ENCODE measurements at places on chromosomes 16 and 17.
A peak's percentile ranks its signal among the peaks of the same experiment; 100 is the strongest.

DNA sequence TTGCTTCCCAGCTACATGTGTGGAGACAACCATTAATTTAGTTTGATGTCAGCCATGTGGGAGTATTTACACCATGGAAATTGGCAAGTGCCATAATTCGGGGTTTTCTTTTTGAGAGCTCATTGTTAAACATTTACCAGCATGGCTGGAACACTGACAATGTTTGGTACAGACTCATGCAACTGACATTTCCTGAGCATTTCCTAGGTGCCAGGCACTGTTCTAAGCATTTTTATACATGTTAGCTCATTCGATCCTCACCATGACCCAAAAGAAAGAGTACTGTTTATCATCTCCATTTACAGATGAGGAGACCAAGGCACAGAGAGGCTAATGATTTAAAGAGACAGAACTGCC lies 86.9 kb downstream of the FOXL1 start:
- DNase-seq: no peak

DNA sequence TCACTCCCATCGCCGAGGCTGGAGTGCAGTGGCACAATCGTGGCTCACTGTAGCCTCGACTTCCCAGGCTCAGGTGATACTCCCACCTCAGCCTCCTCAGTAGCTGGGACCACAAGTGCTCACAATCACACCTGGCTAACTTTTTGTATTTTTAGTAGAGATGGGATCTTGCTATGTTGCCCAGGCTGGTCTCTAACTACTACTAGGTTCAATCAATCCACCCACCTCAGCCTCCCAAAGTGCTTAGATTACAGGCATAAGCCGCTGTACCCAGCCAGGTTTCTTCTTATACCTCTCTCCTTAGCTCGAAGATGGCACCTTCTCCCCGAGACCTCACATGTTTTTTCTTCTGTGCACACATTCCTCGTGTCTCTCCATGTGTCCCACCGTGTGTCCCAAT lies 3.0 kb downstream of the TSPAN10 start:
- no peak for DNase-seq

GRCh38 chr16:31714903-31715504 lies 158.6 kb upstream of the ZNF267 start:
- DNase-seq: no peak

- no peak for DNase-seq
Measured at GRCh38 chr16:10878644-10879501, 1.9 kb downstream of the CIITA start.

DNA sequence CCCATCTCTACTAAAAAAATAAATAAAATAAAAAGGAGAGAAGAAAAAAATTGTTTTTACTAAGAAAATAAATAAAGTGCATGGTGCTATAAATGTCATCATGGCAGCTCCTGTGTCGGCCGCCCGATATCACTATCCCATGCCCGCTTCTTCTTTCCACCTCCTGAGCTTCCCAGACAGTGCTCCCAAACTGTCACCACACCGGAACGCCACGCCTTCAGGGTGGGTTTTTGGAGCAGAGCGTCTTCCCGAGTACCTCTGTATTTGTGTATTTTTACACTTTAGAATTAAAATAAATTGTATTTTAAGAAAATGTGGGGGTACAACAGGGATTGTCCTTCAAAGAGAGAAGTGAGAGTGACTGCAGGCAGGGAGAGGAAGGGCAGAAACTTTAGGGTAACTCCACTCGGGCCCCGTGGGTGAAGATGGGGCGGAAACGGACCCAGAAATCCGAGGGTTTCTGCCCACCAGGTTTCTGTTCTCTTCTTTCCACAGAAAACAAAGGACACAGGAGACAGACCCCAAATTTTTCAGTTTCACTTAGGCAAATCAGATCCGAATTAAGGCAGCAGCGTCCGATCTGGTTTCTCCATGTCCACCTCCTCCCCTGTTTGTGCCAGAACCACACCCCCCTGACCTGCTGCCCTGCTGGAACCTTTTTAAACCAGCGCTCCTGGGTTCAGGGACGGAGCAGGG lies 3.6 kb upstream of the ITGAX start:
- DNase-seq: no peak

- no peak for DNase-seq
Measured at GRCh38 chr16:87844120-87844733, 25.1 kb downstream of the SLC7A5 start.

DNA sequence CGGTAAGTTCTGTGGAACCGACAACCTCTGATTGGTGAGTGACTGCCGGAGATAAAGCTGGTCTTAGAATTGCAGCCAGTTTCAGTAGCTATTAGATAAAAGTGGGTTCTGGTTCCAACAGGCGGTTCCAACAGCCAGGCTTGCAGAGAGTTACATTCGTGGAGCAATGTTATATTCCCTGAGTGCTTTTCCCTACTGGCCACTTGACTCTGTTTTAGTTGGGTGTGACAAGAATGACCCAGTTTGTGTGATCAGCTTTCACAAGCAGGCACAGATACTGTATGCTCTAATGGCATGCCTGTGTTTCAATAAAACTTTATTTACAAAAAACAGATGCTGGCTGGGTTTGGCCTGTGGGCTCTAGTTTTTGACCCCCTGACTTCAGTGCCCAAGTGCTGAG lies 196.6 kb downstream of the SNX29 start:
- no peak for DNase-seq

DNA sequence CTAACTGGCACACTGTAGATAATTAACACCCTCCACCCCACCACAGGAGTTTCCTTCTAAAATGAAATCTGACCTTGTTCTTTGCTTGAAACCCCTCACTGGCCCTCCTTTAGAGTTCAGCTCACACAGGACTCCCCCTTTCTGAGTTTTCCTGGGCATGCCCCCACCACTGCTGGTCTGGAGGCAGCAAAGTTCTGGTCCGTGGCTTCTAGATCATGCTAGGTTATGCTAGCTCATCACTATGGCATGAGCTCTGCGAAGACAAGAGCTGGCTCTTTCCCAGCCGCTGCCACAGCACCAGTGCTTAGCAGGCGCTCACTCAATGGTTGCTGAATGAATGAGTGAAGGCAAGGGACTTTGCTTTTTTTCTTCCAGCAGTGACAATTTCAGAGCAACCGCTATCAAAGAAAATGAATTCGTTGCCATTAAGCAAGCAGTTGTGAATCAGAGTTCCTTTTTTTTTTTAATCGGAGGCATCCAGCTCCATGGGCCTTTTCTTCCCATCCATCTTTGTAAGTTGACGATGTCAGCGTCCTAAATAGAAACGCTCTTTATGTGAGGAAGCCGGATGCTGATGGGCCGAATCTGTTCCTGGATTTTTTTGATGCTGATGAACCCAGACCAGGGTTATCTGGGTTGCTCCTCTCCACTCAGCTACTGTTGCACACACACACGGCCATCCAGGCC lies 80.8 kb upstream of the NOL11 start:
- no peak for DNase-seq

DNA sequence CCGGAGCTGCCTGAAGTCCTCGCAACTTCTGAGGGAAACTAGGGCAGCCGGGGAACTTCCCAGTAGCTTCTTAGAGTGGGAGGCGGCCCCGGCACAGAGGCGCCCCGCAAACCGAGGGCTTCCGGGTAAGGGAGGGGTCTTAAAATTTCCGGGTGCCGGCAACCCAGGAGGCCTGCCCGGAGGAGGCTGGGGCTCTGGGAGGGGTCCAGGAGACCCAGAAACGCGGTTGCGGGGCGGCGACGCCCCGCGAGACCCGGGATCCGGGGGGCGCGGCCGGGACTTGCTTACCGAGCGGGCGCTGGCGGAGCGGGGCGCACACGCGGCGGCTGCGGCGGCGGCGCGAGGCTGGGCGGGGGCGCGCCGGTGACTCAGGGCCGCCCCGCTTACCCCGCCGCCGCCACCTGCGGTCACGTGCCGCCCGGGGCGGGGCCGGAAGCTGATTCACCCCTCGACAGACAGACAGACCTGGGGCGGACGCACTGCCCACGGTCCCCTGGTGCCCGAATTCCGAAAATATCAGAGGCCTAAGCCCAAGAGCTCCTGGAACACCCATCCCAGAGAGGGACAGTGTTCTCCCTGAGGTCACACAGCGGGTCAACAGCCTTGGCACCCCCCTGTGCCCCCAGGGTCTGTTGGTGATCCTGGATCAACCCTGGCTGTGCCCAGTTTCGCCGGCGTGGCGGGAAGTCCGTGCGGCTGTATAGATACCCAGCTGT lies at the start of gene FAM83G:
FAM83G (minus strand) TSS at position 344 of the 716 bp plus-strand sequence. CDS start 723 bp downstream, outside the sequence.
- DNase-seq: peak; percentile 84

- DNase-seq: no peak
Measured at GRCh38 chr16:30697264-30698138, 1.5 kb upstream of the SRCAP start.

GRCh38 chr16:87552772-87553573 lies 49.3 kb upstream of the JPH3 start:
- no peak for DNase-seq

- no peak for DNase-seq
Measured at GRCh38 chr16:52471650-52472370, 75.1 kb downstream of the TOX3 start.

- DNase-seq: no peak
Measured at GRCh38 chr17:15233022-15233805, 31.9 kb downstream of the PMP22 start.

DNA sequence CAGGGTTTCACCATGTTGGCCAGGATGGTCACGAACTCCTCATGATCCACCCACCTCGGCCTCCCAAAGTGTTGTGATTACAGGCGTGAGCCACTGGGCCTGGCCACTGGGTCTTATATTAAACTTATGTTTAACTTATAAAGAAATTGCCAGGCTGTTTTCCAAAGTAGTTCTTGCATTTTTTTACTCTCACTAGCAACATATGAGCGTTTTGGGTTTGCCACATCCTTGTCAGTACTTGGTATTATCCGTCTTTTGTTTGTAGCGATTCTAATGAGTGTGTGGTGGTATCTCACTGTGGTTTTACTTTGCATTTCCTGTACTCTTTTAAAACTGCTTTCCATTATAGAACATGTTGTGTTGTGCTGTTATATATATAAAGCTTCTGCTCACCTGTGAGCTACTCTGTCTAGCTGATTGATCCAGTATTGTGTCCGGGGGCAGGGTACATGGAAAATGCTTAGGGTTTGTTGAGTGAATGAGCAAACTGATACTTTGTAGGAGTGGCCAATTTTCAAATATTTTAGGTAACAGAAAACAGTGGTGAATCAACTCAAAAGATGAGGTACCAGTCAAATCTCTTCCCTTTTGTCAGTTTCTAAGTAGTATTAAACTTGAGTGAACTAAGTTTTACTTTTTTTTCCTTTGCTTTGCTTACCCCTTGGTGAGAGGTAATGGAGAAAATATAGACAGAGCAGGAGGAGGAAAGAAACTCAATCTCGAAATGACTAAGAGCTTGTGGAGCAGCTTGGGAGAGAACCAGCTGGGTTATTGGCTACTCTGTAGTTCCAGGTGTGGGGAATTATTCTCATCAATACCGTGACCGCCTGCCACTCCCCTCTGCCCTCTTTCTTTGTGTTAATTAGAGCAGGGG lies 75.8 kb downstream of the PITPNC1 start:
- no peak for DNase-seq

GRCh38 chr16:80390046-80390445 lies 150.7 kb upstream of the DYNLRB2 start:
- no peak for DNase-seq

DNA sequence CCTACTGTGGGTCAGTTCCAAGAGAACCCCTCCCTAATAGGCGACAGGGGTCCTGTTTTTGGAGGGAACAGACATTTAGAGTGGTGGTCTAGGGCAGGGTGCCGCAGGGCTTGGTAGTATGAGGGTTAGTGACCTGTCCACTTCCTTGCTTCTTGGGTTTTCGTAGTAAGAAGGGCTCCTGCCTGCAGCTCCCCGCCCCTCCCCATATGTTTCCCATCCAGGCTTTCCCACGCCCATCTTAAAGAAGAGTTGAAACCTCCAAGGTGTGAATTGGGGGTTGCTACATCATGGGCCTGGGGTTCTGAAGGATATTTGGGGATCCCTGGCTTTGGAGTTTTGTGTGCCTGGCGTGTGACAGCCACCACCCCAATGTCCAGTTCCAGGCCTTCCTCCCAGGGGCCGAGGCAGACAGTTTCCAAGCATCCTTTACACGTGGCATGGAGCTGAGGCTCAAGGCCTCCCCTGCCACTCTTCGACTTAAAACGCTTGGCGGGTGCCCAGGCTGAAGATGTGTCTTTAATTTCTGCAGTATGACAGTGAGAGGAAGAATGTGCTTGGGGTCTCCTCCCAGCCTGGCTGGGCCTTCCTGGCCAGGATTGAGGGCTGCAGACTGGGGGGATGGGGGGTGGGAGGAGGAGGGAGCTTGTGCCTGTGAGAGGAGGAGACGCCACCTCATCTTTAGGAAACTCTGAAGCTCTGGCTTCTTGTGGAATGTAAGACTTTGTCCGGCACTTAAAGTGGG lies 2.3 kb upstream of the COL1A1 start:
- no peak for DNase-seq

DNA sequence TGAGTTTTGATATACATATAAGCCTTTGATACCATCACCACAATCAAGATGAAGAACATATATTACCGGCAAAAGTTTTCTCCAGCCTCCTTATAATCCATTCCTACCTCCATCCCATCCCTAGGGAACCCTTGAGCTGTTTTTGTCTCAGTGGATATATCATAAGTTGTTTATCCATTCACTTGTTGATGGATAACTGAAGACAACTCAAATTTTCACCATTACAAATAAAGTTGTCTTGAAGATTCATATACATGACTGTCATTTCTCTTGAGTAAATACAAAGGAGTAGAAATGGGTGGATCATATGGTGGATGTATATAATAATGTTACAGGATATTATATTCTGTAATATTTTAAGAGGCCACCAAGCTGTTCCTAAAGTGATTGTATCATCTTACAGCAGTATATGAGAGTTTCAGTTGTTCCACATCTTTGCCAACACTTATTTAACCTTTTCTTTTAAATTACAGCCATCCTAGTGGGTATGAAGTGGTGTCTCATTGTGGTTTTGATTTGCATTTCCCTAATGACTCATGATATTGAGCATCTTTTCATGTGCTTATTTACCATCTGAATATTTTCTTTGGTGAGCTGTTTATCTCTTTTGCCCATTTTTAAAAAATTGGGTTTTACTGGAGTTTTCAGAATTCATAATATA lies 17.4 kb downstream of the NF1 start:
- DNase-seq: no peak

GRCh38 chr16:64586781-64587180 lies 535.1 kb downstream of the CDH11 start:
- DNase-seq: no peak

GRCh38 chr16:57722651-57723050 lies 12.9 kb upstream of the KATNB1 start:
- DNase-seq: no peak

DNA sequence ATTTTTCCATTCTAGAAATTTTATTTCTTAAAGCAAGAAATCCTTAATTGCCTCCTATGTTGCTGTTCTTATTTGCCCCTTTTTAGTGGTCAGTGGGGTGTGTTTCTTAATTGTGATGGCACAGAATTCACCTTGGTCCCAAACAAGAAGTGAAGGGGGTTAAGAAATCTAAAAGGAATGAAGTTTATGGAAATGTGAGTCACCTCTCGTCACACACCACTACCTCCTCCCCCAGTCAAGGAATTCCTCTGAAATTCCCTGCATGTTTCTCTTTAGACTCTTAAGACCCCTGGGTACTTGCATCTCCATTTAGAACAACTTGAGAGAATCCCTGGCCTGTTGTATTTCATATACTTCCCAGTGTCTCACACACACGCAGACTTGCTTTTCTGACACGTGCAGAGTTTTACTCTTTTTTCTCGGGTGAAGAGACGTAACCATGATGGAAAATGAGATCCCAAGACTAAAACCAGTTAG lies 247.4 kb downstream of the PRKCA start:
- DNase-seq: no peak
